ENCODE measurements at places on chromosomes 2 and 18.

DNA sequence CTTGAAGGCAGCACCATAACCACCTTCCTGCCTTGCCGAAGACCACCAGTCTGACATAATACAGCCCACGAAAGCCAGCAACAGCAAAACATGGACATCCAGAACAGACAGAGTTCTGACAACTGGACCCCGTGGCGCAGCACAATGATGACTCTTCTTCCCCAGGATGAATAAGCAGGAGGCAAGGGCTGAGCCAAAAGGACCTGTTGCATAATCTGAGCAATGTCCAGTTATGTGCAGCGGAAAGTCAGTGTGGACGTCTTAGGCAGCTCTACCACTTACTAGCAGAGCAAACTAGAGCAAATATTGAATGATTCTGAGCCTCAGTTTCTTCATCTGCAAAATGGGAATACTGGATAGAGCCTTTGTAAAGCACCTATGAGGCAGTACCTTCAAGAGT, 225.1 kb downstream of the ZBTB7C start:
- DNase-seq = no peak

GRCh38 chr2:196453613-196454047, 185.9 kb upstream of the CCDC150 start:
- DNase-seq = peak; percentile 54

GRCh38 chr2:201344663-201345366, 12.3 kb downstream of the FLACC1 start:
- DNase-seq = no peak

DNA sequence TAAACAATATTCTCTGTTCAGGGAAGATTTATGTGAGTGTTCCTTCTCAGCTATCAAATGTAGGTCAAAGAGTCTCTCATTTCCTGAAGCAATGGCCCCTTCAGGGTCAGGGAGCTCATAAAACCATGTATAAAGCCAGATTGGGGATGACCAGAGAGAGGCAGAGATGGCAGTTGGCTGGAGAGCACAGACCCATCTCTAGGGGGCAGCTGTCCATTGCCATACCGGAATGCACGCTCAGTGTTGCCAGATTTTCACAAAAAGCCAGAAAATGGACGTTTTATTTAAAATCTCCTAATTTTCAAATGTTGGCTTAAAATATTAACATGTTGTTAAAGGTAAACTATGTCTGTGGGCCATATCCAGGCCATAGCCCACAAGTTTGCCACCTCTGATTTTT, 1920.7 kb upstream of the CELF4 start:
- DNase-seq = no peak

- no peak for DNase-seq
Observed at GRCh38 chr2:36597003-36597531, 901 bp downstream of the FEZ2 start.

DNA sequence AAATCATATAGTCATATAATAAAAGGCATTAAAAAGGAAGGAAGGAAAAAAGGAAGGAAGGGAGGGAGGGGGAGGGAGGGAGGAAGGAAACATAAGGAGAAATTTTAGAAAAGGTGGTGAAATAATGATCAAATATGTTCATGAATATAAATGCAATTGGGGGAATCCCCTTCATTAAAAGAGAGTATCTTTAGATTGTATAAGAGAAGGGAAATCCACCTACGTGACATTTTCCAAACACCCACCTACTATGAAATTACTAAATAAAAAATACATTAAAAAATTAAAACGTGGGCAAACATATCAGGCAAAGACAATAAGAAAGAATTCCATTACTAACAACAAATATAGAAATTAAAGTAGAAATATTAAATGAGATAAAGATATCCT, 203.4 kb upstream of the PARD3B start:
- no peak for DNase-seq

- DNase-seq = peak; percentile 53
Observed at GRCh38 chr2:42829671-42830440, 37.5 kb upstream of the HAAO start.

DNA sequence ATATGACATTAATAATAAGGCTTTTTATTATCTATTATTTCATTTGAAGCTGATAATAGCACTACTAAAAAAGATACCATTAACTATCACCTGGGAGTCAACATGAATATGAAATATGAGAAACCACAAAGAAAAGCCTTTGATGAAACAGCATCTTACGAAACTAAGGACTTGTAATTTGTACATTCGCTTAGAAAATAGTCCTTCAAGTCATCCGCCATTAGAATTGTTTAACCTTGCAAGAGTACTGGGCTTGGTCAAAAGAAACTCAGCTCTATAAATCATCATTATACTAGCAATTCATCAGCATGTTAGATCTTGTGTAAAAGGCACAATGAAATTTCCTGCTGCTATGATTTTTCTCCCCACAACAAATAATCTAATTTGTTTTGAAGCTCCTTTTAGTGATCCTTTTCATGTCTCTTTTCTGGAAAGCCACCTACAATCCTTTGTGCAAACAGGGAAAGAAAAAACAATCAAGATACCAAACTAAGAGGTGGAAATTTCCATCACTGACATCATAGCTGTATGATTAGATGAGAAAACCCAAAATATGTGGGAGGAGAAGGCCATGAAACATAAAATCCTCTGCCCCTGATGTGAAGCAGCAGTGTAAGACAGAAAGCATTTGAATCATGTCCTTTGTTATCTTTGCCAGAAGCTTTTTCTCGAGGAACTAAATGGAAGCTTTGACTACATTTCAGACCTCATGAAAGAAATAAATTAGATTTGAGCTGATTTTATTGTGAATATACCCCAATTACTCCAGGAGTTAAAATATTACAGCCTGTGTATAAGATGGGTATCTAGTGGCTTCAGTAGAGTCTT, 31.2 kb downstream of the SCN9A start:
- peak; percentile 23 for DNase-seq

DNA sequence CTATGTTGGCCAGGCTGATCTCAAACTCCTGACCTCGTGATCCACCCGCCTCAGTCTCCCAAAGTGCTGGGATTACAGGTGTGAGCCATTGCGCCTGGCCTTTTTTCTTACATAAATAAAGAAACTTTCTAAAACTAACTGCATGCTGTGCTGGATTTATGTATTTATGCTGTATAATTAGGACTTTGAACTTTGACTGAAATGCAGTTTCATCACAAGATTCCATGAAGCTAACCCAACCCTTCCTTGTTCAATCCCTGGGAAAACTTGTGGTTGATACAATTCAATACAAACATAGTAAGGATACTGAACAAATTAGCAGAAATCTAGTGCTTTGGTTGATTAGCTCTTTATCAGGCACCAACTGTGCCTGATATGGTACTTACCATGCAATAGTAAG, 20.9 kb upstream of the SLC35F5 start:
- no peak for DNase-seq

- no peak for DNase-seq
Observed at GRCh38 chr2:219772697-219773096, 145.3 kb downstream of the SLC4A3 start.

DNA sequence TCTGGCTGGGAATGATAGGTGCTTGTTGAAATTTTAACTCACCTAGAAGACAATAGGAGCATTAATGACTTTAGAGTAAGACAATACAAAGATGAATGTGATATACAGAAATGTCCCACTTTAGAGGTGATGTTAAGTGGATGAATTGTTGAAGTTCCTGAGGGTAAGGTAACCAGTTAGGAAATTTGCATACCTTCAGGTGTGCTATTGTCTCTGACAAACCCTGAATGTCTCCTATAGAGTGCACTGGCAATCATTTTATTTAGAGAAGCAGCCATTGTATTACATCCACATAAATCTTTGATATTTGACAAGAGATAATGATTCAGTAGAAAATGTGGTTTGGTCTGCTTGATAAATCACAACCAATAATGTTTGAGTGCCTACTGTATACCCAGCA, 228.5 kb downstream of the RNF144A start:
- DNase-seq = no peak

All from tongue (tissue), 3 donors.